ENCODE measurements at places on chromosomes 2 and 18.
A peak's percentile ranks its signal among the peaks of the same experiment; 100 is the strongest.

DNA sequence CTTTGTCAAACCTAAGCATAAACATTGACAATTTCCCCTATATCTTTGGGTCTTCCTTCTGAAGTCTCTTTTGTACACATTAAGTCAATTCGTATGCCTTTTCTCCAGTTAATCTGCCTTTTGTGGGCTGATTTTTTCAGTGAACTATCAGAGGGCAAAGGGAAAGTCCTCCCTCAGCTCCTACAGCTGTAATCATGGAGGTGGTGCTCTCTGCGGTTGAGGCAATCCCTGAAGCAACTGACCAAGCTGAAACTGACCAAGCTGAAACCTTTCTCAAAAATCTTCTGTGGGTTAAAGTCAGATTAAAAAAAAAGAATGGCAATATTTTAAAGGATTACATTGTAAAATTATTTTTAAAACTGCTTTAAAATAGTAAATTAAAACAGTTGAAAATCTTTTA, 105.8 kb upstream of the DNAJC10 start:
- DNase-seq: no peak

GRCh38 chr2:237861875-237862527, 2.6 kb downstream of the RAMP1 start:
- DNase-seq: no peak

DNA sequence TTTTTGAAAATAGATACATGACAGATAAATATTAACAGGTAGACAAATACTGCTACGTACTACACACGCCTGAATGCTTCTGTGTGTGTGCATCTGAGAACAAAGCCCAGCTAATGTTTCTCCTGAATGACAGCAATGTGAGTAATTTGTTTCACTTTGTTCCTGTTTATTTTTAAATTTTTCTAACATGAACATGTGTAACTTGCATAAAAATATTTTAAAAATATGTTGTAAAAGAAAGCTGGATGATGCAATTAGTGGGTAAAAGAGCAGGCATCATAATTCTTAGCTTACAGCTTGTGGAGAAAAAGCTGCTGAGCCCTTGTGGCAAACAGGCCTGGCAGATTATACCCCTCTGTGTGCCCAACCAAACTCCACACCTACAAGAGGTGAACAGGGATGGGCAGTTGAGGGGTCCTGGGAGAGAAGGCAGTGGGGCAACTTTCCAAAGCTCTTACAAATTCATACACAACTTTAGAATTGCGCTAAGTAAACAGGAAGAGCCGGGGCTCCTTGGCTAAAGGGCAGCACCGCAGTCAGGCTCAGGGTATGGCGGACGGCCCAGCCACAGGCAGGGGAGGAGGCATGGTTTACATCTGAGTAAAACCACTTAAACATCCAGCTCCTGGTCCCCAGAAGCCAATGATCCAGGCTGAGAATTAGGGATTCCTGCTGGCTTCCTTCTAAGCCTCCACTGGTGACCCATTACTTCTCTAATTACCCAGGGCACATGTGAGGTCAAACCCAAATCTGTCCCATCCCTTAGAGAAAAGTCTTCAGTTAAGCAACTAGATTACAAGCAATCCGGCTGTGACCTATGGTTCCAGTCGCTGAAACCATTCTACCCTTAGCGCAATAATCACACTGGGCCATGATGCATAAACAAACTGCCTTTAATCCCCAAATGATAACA, 14.0 kb downstream of the PXDN start:
- DNase-seq: no peak

- no peak for DNase-seq
These were observed 92.1 kb downstream of the LYPD6 start for GRCh38 chr2:149422337-149422990.

DNA sequence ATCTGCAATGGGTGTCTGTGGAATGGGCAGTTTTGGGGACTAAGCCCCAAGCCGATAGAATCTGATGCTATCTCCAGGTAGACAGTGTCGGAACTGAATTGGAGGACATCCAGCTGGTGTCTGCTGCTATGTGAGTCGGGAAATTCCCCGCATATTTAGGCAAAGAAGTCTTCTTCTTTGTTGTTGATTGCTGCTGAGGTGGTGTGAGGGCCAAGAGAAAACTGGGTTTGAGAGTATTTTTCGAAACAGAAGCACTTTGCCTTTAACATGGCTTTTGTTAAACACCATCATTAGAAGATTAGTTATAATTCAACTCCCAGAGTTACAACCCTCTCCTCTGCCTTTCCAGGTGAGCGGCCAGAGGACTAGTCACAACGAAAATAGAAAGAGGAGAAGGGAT, 49.4 kb upstream of the ACTR3 start:
- DNase-seq: no peak

DNA sequence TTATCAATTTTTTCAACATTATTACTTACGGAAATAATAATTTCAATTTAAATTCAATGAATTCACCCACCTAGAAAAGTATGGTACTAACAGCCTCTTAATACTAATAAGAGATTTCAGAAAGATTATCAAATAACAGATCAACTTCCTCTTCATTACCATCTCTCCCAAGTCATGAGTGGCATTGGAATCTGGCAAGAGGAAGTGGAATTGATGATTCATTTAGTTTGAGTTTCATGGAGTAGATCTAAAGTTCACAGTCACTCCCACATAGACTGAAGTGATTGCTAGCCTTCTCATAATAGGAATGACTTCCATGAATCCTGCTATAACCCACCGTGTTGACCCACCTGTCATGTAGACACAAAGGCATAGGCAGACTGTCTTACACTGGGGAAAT, 77.7 kb upstream of the WDR75 start:
- no peak for DNase-seq

DNA sequence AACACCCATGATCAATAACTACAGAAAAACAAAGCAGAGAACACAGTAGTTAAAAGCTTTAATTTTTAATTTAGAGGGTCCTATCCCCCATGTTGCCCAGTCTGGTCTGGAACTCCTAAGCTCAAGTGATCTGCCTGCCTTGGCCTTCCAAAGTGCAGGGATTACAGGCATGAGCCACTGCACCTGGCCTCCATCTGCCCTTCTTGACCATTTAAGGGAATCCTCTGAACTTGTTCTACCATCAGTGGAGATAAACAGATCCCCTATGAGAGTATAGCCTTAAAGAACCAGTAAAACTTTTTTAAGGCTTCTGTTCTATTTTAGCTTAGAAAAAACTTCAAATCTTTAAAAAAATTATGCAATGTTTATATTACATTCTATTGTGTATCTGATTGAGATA, 13.5 kb upstream of the ATP5MC3 start:
- DNase-seq: no peak

- DNase-seq: no peak
These were observed 383.3 kb downstream of the RBM43 start for GRCh38 chr2:150878356-150878755.

- DNase-seq: no peak
These were observed 67.0 kb upstream of the TCF7L1 start for GRCh38 chr2:85066006-85066740.

- peak; percentile 45 for DNase-seq
These were observed 727 bp downstream of the FBXO11 start for GRCh38 chr2:47905386-47906156.

GRCh38 chr2:8886876-8887275, 49.5 kb upstream of the KIDINS220 start:
- DNase-seq: no peak

- DNase-seq: no peak
These were observed 55.3 kb downstream of the OSBPL1A start for GRCh38 chr18:24342347-24342746.

- DNase-seq: no peak
These were observed 39.9 kb downstream of the PLEKHB2 start for GRCh38 chr2:131145040-131145439.

DNA sequence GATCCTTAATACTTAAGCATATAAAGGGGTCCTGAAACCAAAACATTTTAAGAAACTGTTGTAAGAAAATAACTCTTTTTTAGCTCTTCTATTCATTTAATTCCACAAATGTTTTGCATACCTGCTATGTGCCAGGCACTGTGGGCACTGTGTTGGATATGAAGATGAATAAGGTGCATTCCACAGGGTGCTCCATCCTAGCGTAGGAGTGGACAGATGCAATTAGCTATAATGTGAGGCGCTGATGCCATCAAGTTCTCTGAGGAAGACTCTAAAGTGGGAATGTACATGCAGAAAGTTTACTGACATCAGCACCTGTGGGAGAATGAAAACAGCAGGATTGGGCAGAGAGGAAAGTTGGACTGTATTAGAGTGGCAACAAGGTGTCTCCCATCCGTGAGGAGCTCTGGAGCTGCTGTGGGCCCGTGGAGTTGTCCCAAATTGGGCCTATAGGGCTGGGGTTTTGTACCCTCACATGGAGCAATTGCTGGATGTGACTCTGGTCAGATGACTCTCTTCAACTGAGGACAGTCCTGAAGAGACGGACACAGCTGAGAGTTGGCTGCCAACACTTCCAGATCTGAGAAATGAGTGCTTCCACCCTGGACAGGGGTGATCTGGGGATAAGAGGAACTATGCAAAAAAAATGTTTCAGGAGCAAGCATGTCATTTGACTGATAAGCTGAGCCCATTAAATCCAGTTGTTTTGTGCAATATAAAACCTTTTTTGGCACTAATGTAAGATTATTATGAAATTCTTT, 22.3 kb downstream of the CD8A start:
- DNase-seq: no peak

GRCh38 chr18:35076135-35076924, 35.1 kb downstream of the MAPRE2 start:
- no peak for DNase-seq

DNA sequence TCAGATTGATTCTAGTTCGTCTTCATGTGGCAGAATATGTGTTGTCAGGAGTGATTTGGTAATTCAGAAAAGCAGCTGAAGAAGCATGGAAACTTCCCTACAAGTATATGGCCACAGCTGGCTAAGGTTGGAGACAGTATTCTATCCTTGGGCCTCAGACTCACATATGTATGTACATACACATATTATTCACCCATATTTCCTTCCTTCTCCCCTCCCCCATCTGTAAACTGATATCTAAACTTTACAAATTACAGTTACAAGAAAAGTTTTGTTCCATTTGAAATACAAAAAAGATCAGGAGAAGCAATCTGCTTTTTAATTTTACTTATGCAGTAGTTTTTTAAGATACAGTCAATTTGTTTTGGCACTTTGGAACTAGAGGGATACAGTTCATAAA, 3.1 kb downstream of the SP3 start:
- DNase-seq: no peak

GRCh38 chr2:39871291-39871761, 92.3 kb upstream of the THUMPD2 start:
- DNase-seq: no peak

DNA sequence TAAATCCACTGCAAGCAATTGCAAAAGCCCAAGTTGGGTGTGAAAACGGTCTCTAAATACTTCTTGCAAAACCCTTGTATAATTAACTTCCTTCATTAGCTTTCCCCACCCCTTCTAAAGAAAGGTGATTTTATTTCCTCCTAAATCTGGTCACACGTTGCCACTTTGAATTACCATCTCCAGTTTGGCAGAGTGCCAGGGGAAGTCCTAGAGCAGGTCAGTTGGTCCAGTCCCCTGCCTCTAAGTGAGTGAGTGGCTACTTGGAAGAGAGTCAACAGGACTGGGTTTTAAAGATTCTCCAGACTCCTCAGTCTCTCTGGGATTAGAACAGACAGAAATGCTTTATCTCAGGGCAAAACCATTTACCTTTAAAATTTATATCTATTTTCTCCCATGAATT, 18.7 kb upstream of the LYPD6B start:
- no peak for DNase-seq

GRCh38 chr2:184875911-184876310, 277.6 kb downstream of the ZNF804A start:
- DNase-seq: no peak

DNA sequence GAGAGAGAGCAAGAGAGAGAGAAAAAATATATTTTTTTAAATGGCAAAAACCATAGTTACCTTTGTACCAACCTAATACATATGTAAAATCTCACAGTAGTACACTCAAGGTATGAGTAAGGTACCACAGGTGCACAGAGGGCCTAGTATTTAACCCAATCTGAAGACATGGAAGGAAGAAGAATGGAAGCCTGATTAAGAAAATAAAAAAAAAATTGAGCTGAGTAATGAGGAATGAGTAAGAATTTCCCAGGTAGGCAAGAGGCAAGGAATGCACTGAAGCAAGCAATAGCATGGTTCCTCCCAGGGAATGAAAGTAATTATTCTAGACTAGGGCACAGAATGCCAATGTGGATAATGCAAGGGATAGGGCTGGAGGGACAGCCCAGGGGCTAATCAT, 294.2 kb downstream of the FIGN start:
- DNase-seq: no peak

DNA sequence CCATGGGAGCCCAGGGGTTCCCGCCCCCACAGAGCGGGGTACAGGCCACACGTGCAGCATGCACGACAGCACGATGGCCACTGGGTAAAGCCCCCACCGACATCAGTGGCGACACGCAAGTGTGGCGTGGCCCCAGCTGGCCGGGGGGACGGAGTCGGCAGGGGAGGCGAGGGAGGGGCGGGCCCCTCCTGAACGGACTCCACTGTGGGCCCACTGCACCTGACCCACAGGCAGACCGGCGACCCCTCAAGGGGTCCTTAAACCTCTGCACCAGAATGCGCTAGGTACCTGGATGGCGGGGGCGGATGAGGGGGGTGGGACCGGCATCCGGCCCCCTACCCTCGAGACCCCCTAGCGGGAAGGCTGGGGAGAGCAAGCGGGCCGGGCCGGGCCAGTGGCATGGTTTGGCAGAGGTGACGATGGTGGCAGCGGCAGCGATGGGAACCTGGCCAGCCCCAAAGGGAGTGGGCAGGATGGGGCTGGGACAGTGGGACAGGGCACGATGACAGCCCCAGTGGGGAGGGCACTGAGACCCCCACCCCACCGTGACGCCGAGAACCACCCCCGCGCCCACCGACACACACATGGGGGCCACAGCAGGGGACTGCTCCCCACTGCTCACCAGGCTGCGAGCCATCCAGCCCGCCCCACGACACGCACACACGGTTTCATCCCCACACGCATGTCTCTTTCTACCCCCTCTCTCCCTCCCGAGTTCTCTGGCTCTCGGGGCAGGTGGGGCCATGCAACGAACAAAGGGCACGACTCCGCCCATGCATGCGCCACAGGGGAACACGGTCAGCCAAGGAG, 91.9 kb upstream of the ANKRD30BL start:
- no peak for DNase-seq

- DNase-seq: no peak
These were observed 86.6 kb downstream of the ITGB1BP1 start for GRCh38 chr2:9336576-9337314.

- DNase-seq: no peak
These were observed 162.1 kb downstream of the LDLRAD4 start for GRCh38 chr18:13380691-13381070.

DNA sequence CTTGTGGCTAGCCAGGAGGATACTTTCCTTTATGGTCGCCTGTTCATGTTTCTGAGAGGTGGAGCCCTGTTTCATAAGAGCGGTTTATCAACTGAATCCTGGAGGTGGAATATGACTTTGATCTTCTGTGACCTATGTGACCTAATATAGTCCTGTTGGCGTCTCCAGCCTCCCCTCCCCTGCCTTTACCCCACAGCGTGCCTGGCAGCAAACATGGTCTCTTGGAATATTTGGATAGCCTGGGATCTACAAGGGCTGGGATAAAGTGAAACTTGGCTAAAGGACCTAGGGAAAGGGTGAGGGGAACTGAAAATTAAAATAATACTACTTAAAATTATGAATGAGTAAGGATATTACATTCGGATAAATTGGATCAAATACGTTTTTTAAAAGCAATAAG, 246.0 kb downstream of the BABAM2 start:
- DNase-seq: no peak

- DNase-seq: no peak
These were observed 2.6 kb upstream of the GALNT1 start for GRCh38 chr18:35578936-35579335.
